Activated T-cell treated with anti-CD3 and anti-CD28 coated beads, Interleukin-2, amount 50 U/mL, for 72 hours (primary cell): ENCODE measurements at places on chromosomes 16 and 17. TPM values are rescaled to one million over a fixed set of nuclear protein-coding genes. Genes with fewer than 3 reads are reported as not detected.

- H3K27me3 ChIP-seq: no peaks in the 10 kb centered on the region
- no peak overlapping the region for H3K4me3 ChIP-seq
- H3K36me3 ChIP-seq: no peaks in the 10 kb centered on the region
- no peak for DNase-seq
These were observed 37.0 kb upstream of the C16orf78 start for GRCh38 chr16:49336581-49336980.

RHBDF2 gene
- total RNA-seq: 39.0 TPM

- DNase-seq: no peak
- no peak overlapping the region for H3K27ac ChIP-seq
- H3K36me3 ChIP-seq: no peaks in the 10 kb centered on the region
- H3K27me3 ChIP-seq: peaks cover 9% of the 10 kb centered on the region
- H3K4me3 ChIP-seq: no peak overlapping the region
These were observed 86.4 kb downstream of the HAPSTR1 start for GRCh38 chr16:9177861-9178260.

RHBDL3 gene
- not detected for total RNA-seq

PAGR1 gene
- 17.8 TPM for total RNA-seq
